ENCODE measurements at places on chromosomes 11 and 22. TPM values are rescaled to one million over a fixed set of nuclear protein-coding genes. Genes with fewer than 3 reads are reported as not detected.

Gene CBLIF
- not detected for total RNA-seq

Gene OR8H2
- total RNA-seq, result not detected

Gene CFAP300
- total RNA-seq, result 4.9 TPM

Gene MIOX
- 1.5 TPM for total RNA-seq

Gene SUN2
- total RNA-seq, result 151 TPM

Gene TSPAN32
- total RNA-seq, result 0.76 TPM

Gene MS4A14
- total RNA-seq, result not detected

Gene HPX
- 1.4 TPM for total RNA-seq

Gene APOL5
- not detected for total RNA-seq

Gene SCUBE1
- total RNA-seq, result 0.68 TPM

Gene PAX6
- total RNA-seq, result not detected

Gene SLC22A8
- total RNA-seq, result not detected

Gene INS
- total RNA-seq, result not detected

DNA sequence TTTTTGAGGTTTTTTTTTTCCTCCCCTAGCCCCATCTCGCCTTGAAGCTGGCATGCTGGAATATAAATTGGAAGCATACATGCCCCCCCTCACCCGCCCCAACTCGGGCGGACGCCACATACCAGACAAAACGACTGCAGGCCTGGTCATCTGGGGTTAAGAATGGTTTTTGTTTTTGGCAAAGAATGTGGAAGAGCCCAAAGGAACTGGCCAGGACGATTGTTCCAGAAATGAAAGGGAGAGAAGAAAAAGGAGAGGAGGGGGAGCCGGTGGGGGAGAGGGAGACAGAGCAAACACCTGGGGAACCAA is 25.0 kb downstream of the MN1 start:
- no peak for DNase-seq

DNA sequence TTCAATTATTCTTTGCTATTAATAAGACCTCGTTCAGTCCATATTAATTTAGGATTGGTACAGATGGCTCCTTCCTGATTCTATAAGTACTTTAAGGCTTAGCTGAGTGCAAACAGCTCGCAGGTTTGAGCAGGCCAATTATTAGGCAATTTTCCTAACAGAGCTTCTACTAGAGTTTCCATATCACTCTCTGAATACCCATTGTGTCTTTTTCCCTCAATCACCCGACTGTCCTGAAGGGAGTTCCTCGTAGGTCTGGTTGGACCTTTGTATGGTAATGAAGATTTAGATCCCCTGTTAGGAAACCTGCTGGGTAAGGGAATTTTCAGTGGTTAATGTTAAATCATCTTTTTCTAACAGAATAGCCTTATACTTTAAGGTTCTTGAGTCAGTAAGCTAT is 61.1 kb downstream of the ARHGAP42 start:
- DNase-seq, result no peak

GRCh38 chr11:120900643-120901042 is 123.3 kb upstream of the TBCEL start:
- no peak for DNase-seq

- no peak for DNase-seq
Measured at GRCh38 chr11:19931771-19932369, 219.2 kb downstream of the NAV2 start.

GRCh38 chr11:5252192-5252918 is 2.2 kb downstream of the HBG2 start:
- no peak for DNase-seq

GRCh38 chr11:69468911-69469885 is 12.3 kb upstream of the LINC01488 start:
- no peak for DNase-seq

- DNase-seq, result no peak
Measured at GRCh38 chr11:58742981-58743880, 11.5 kb upstream of the GLYAT start.

- DNase-seq, result peak; percentile 57
Measured at GRCh38 chr11:74478877-74479731, 11.8 kb upstream of the KCNE3 start.

DNA sequence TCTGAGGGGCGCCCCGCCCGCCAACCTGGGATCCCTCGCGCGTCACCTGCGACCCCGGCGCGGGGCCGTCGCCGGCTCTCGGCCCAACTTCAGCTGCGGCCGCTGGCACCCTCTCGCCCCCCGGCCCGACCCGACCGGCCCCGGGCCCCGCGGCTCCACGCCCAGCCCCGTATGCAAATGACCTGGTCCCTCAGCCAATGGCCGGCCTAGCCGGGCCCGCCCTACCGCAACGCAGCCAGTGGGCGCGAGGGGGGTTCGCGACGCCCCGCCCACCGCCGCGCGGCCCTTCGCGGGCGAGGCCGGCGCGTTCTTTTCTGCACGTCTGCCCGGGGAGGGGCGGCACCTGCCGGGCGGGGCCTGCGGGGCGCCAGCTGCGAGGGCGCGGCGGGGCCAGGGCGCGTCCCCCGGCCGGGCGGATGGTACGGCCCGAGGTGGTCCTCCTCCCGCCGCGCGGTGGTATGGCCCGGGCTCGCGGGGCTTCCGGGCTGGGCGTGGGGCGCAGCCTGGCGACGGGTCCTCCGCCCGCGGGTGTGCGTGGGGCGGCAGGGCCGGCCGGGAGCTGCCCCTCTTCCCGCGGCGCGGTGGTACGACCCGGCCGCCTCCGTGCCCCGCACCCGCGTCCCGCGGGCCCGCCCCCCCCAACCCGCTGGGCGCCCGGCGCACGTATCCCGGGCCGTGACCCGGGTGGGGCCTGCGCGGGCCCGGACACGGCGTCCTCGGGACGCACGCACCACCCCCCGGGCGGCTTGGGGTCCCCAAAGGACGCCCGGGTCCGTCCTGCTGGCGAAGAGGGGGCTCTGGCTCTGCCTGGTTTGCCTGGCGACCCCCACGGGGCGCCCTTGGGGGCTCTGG is 7.7 kb upstream of the PHRF1 start:
- DNase-seq, result peak; percentile 98

GRCh38 chr11:86447763-86448480 is 73.2 kb downstream of the CCDC81 start:
- DNase-seq, result no peak

DNA sequence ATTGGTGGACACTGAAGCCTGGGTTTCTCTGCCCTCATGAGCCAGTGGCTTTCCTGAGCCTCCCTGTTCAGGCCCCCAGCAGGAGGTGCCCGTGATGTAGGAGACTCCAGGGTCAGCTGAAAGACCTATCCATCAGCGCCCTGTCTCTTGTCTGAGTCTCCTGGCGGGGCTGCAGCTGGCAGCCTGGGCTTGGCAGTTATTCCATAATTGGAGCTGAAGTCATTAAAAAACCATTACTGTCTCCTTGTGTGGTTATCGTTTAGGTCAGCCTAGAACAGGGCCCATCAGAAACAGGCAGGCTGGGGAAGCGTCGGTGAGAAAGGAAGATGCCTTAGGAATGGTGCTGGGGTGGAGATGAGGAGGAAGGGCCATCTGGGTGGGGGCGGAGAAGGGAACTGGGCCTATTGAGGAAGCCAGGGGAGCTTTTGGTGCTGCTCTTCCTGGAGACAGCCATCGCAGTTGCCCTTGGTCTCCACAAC is 5.0 kb downstream of the TUB start:
- no peak for DNase-seq

DNA sequence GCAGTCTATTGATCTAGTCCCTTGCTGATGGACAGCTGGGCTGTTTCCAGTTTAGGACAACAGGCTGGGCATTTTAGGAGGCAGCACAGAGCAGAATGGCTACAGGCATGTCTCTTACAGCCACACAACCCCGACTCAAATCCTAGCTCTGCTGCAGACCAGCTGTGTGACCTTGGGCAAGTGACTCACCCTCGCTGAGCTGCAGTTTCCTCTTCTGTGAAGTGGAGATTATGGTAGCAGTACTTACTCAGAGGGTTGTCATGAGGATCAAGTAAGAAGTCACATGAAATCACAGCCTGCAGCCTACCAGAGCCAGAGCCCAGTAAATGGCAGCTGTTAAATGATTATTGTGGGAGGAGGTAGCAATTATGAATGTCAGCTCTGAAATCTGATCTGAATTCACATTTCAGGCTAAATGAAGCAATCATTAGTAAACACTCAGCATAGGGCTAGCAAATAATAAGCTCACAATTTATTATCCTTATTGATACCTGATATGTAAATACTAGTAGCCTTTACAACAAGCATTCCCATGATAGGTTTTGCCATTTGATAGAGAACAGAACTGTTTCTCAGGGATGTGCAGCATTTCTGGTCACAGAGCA is 58.9 kb downstream of the MYEOV start:
- DNase-seq, result peak; percentile 66

DNA sequence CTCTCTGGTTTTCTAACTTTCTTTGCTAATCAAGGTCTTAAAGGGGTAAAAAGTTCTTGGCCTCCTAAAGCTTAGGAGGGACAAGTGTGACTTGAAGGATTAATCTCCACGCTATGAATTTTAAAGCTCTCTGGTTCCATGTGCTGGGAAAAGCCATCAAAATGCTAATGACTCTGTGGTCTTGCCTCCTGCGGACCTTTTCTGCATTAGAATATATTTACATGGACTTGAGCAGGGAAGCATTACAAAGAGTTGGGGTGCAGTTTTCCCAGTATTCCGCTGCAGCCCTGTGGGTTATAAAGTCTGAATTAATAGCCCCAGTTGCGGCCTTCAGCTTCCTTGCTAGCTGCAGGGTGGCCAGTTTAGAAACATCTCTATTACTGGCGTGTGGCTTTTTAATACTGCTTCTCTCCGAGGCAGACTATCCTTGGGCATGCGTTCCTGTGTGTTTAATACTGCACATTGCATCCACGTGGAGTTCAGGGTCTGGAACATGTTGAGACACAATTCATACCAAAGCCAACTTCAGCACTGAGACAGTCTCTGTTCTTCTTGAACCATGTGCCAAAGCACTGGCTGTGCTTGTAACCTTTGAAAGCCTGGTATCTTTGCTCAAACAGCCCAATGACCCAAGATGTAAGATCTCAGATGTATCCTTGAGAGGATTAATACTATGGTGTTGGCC is 27.3 kb downstream of the TSPAN18 start:
- DNase-seq, result no peak

DNA sequence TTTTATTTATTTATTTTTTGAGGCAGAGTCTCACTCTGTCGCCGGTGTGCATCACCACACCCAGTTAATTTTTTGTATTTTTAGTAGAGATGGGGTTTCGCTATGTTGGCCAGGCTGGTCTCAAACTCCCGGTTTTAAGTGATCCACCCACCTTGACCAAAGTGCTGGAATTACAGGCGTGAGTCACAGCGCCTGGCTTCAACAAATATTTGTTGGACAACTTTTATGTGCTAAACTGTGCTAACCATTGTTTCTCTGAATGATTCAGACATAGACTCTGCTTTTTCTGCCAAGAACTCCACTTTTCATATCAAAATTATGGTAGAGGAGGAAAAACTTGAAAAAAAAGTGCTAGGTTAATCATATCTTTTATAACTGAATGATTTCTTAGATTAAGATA is 36.3 kb downstream of the MMP7 start:
- no peak for DNase-seq

GRCh38 chr11:88405853-88406252 is 68.3 kb upstream of the CTSC start:
- no peak for DNase-seq

DNA sequence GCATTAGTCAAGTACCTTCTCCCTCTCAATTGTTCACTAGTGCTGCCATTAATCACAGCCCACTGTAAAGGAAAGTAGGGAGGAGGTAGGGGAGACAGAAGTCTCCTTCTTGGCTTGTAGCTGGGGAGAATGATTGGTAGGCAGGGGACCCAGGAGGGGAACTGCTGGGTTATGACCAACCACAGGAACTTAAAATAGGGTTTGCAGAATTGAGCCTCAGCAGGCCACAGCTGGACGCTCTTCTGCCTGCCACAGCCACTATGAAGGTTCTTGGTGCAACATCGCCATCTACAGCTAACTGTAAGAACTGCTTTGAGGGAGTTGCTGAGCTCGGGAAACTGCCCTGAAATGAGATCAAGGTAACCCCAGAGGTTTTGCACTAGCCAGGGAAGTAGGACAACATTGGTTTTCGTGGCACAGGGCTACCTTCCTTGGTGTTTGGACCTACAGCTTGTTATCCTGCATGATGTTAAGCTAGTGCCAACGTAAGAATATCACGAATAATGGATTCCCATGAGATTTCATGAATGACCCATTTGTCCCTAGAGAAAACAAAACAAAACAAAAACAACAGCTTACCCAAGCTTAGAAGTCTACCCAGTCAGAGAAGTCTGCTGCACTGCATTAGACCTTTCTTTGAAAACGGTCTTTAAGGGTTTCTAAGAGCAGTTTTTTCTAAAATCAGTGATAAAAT is 787.1 kb upstream of the API5 start:
- DNase-seq, result no peak

- no peak for DNase-seq
Measured at GRCh38 chr11:117551761-117552343, 224.2 kb downstream of the CEP164 start.

- DNase-seq, result no peak
Measured at GRCh38 chr11:116078101-116078591, 573.9 kb upstream of the CADM1 start.

GRCh38 chr22:17264321-17265052 is 45.3 kb upstream of the ADA2 start:
- no peak for DNase-seq

- DNase-seq, result no peak
Measured at GRCh38 chr22:42307806-42308563, 37.5 kb upstream of the TCF20 start.

DNA sequence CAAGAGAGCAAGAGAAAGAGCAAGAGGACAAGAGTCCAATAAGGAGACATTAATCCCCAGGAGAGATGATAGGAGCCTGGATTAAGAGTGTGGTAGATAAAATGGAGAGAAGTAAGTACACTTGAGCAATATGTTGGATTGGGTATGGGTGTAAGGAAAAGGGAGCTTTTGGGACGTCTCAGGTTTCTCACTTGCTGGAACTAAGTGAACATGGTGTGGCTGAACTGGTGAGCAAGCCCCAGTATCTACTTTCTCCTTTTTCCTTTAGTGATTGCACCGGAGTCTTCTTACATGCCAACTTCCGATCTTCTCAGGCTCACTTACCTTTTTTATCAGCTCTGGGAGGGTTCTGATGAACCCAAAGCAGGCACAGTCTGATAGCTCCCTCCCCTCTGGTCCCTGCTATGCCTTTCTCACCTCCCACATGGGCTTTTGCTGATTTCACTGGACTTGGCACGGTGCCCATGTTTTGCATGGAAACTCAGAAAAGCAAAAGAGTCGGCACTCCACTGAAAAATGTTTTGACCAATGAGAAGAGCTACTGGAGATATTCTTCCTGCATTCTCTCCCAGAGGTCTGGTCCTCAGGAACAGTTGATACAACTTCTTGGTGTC is 14.5 kb upstream of the APLNR start:
- no peak for DNase-seq

- no peak for DNase-seq
Measured at GRCh38 chr22:26986884-26987283, 329.5 kb downstream of the MIAT start.

DNA sequence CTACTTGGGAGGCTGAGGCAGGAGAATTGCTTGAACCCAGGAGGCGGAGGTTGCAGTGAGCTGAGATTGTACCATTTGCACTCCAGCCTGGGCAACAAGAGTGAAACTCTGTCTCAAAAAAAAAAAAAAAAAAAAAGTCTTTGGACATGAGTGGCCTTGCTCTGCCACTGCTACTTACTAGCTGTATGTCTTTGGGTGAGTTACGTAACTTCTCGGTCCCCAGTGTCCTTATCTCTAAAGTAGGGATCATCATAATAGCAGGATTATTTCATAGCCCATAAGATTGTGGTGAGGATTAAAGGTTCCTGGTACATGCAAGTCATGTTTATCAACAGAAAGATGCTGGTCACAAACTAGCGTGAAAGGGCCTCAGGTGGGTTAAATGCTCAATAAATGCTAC is 53.9 kb upstream of the HEPHL1 start:
- DNase-seq, result no peak

Data from osteocyte (in vitro differentiated cells).